ENCODE measurements at places on chromosomes 16 and 17.

DNA sequence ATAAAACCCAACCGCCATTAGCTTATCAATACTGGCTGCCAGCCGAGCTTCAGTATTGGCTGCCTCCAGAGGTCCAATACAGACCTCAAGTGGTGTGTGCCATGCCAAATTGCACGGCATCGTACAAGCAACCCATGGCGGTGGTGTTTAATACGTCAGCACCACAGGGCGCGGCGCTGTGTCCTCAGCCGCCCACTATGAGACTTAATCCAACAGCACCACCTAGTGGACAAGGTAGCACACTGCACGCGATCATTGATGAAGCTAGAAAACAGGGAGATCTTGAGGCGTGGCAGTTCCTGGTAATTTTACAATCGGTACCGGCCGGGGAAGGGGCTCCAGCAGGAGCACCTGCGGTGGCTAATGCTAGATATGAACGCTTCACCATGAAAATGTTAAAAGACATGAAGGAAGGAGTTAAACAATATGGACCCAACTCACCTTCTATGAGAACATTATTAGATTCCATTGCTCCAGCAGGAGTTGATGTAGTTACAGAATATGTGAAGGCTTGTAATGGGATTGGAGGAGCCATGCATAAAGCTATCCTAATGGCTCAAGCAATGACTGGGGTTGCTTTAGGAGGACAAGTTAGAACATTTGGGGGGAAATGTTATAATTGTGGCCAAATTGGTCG, 15.4 kb downstream of the FLYWCH1 start:
- peak; percentile 88 for DNase-seq

DNA sequence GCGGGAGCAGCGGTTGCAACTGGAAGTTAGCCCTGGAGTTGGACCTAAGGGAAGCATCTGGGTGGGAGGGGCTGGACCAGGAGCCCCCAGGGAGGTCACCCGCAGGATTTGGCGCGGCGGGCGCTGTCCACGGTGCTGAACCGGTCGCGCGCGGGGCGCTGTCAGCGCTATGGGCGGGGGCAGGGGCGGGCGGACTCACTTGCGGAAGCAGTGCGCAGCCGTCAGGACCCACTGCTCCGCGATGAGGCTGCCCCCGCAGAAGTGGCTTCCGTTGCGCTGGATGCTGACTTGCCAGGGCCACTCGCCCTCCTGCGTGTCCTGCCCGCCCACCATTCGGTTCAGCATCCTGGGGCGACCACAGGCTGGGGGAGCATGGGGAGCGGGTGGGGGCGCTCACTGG, 4.5 kb downstream of the PRSS27 start:
- peak; percentile 92 for DNase-seq

DNA sequence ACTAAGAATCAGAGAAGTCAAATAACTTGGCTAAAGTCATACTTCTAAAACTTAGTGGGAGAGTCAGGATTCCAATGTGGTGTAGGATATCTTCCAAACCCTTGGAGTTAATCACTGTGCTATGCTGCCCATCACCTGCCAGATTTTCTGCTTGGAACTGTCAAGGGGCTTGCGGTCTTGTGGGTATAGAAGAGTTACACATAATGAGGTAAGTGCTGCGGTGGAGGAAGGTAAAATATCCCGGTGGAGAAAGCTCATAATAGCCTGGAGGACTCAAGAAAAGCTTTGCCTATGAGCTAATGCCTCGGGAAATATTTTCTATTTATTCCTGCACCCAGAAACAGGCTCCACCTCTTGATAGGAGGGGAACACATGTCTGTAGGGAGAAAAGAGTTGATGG, 195.6 kb downstream of the UTP18 start:
- no peak for DNase-seq

DNA sequence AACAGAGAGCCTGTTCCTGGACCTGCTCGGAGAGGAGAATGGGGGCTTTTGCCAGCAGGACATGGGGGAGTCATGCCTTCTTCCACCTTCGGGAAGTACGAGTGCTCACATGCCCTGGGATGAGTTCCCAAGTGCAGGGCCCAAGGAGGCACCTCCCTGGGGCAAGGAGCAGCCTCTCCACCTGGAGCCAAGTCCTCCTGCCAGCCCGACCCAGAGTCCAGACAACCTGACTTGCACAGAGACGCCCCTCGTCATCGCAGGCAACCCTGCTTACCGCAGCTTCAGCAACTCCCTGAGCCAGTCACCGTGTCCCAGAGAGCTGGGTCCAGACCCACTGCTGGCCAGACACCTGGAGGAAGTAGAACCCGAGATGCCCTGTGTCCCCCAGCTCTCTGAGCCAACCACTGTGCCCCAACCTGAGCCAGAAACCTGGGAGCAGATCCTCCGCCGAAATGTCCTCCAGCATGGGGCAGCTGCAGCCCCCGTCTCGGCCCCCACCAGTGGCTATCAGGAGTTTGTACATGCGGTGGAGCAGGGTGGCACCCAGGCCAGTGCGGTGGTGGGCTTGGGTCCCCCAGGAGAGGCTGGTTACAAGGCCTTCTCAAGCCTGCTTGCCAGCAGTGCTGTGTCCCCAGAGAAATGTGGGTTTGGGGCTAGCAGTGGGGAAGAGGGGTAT, 39.3 kb upstream of the IL21R start:
- no peak for DNase-seq

Data from DND-41 (cell line).